ENCODE measurements at places on chromosomes 1 and 21. TPM values are rescaled to one million over a fixed set of nuclear protein-coding genes. Genes with fewer than 3 reads are reported as not detected.

FCAMR gene
- not detected for polyA plus RNA-seq

DPT gene
- polyA plus RNA-seq: not detected

ANGPTL3 gene
- not detected for polyA plus RNA-seq

MYBPH gene
- polyA plus RNA-seq: not detected

LCK gene
- 99.2 TPM for polyA plus RNA-seq

CCDC185 gene
- polyA plus RNA-seq: 0.06 TPM

NEXN gene
- 0.17 TPM for polyA plus RNA-seq

RGS18 gene
- not detected for polyA plus RNA-seq

COL9A2 gene
- 3.3 TPM for polyA plus RNA-seq

PRAMEF2 gene
- not detected for polyA plus RNA-seq

SNX7 gene
- polyA plus RNA-seq: 9.2 TPM

FAM151A gene
- not detected for polyA plus RNA-seq

HNRNPU gene
- polyA plus RNA-seq: 95.6 TPM

SLC30A2 gene
- polyA plus RNA-seq: 0.78 TPM

PPFIA4 gene
- polyA plus RNA-seq: 9.0 TPM

LRRC38 gene
- polyA plus RNA-seq: 0.17 TPM

CD1E gene
- not detected for polyA plus RNA-seq

HIVEP3 gene
- polyA plus RNA-seq: 0.20 TPM

HOOK1 gene
- polyA plus RNA-seq: 2.9 TPM

GPX7 gene
- polyA plus RNA-seq: 30.9 TPM

HTR1D gene
- polyA plus RNA-seq: 11.5 TPM

TFAP2E gene
- polyA plus RNA-seq: 0.24 TPM

DNASE2B gene
- polyA plus RNA-seq: not detected

KRTAP13-1 gene
- not detected for polyA plus RNA-seq

SLC22A15 gene
- polyA plus RNA-seq: 2.1 TPM

Measured in H1 (cell line).